ENCODE measurements at places on chromosomes 2 and 18.

GRCh38 chr2:95377216-95378123 is 25.0 kb upstream of the FAHD2A start:
- no peak for DNase-seq

DNA sequence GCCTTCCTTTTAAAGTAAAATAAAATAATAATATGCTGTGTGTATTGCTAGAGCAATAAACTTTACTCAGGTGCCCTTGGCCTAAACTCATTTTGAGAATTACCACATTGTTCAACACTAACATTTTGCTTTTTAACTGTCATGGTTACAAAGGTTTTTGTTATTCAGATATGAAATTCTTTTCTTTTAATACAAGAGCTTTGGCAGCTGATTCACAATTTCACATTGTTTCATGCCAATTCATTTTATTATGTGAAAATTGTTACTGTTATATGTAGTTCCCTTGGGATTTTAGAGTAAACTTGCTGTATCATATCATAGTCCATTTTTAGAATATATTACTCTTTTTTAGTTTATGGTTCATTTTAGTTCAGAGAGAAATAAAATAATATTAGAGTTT is 65.8 kb upstream of the ZNF804A start:
- DNase-seq: no peak

DNA sequence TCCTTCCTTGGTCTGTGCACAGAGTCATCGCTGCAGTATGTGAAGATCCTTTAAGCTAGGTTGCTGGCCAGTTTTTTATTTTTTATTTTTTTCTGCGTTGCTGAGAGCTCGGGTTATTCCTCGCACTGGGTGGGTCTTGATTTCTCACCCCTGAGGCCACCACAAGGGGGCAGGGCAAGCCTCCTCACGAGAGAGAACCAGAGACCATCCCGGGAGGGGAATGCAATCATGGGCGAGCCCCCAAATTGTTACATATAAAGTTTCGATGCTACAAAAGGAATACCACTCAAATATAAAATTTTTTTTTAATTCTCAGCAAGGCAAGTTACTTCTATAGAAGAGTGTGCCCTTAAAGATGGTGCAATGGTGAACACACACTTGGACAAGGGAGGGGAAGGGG is 24.9 kb downstream of the HTR2B start:
- DNase-seq: no peak

GRCh38 chr2:182038576-182038975 is 52.9 kb downstream of the PPP1R1C start:
- no peak for DNase-seq

- no peak for DNase-seq
These were observed 30.5 kb downstream of the LINC00305 start for GRCh38 chr18:64118406-64118805.

- DNase-seq: no peak
These were observed 40.4 kb upstream of the ATIC start for GRCh38 chr2:215271446-215271845.

DNA sequence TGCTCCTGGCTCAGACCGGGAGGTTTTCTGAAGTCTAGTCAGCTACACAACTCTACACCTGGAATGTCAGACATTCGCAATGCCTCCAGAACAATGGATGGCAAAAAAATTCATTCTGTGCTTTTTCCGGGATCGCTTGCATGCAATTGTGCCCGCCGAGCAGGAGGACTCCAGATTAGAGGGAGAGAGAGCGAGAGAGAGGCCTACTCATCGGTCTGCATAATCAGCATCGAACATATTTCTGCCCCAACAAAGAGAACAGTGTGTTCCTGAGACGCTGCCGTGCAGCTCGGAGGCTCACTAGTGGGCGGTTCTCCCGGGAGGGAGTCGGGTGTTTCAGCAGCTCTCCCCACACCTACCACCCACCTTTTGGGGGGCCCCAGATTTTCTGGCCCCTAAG is 117.1 kb downstream of the KLHL29 start:
- no peak for DNase-seq

- no peak for DNase-seq
These were observed 251.8 kb upstream of the NETO1 start for GRCh38 chr18:73119574-73119973.

DNA sequence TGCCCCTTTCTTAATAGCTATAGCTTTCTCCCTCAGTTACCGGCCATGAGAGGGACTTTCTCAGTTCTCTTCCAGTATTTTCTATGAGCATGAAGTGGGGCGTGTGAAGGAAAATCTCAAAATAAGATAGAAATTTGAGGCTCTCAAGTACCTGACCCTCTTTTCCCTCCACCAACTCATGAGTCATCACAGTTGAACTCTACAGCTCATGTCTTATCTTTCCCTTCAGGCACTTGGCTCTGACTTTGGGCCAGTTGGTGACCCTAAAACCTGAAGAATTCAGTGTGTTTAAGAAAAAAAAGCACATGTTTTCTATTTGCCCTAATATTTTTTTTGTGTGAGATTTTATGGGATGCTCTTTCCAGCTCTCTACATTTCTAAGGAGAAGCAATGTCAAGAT is 896.7 kb upstream of the ZEB2 start:
- DNase-seq: no peak

- no peak for DNase-seq
These were observed 40.6 kb upstream of the FN1 start for GRCh38 chr2:215476424-215476823.

DNA sequence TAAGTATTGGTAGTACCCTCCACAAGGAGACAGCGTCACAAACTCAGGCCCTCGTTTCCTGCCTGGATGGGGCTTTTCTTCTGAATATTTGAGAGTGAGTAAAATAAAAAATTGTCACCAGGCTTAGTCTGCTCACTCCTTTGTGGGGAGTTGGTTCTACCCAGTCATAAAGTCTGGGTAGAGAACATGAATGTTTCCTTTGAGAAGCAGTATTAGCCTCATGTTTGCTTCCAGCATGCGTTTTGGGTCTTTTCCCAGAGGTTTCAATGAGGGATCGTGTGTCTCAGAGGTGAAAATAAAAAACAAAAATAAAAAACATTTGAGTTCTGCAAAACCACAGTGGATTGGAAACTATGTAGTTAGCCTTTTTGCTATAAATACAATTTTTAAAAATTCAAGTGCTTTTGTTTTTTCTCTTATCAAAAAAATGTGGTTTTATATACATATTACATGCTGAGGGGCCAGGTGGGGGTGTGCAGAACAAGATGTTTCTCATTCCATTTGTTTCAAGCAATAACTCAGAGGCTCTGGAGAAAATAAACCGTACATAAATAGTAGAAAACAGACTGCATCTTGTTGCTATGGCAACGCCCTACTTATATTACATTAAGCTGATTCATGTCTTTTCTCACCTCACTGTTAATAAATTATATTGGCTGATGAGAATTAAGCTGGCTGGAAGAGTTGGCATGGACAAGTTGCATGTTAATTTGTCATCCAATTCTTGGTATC is 225.4 kb upstream of the FBXO11 start:
- no peak for DNase-seq

GRCh38 chr2:143300536-143300935 is 171.3 kb downstream of the ARHGAP15 start:
- DNase-seq: no peak

DNA sequence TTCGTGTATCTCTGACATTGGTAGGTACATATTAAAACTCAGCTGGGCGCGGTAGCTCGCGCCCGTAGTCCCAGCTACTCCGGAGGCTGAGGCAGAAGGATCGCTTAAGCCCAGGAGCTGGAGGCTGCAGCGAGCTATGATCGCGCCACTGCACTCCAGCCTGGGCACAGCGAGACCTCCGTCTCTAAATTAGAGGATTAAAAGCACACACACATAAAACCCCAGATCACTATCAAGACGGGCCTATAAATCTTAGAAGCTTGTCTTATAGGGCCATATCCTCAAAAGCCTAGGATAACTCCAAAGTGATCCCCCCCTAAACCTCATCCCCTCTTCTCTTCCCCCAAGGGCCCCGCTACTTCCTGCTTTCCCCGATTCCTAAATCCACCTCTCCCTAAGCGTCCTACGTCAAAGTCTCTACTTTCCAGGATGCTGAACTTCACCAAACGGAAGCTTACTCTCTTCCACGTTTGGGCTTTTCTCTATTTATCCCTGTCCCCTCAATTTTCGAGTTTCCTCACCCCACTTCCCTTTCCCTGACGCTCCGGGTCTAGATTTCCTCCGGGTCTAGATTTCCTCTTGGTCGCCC is 707 bp downstream of the KRCC1 start:
- no peak for DNase-seq

- no peak for DNase-seq
These were observed 134.1 kb downstream of the FMNL2 start for GRCh38 chr2:152468899-152469692.

GRCh38 chr2:61536180-61536571 is 2.0 kb downstream of the XPO1 start:
- no peak for DNase-seq

DNA sequence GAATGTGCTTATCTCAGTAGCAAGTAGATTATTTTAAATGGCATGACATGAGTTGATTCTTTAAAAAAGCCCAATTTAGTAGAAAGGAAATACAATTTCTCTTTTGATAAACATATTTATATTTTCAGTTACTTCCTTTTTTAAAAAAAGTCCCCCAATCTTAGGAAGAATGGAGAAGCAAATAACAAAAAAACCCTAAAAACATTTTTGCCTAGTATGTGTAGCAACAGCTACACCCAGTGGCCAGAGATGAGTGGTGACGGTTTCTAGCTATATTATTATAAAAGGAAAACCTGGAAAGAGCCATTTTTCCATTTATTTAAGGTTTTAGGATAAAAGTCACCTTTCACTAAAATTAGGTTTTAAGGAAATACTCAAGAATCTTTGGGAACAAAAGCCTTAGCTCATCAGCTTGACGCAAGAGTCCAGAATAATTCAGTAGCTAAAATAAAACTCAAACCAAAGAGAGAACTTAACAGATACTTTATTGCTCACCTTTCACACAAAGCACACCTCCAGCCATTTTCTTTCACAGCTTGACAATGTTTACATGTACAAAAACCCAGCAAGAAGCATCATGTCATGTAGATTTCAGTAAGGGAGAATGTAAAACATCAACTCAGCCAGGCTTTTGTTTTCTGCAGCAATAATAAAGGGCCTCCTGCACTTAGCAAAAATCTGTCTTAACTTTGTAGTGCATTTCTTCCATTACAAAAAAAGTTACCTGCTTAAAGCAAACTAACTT is 15.7 kb downstream of the FAM98A start:
- peak; percentile 19 for DNase-seq

DNA sequence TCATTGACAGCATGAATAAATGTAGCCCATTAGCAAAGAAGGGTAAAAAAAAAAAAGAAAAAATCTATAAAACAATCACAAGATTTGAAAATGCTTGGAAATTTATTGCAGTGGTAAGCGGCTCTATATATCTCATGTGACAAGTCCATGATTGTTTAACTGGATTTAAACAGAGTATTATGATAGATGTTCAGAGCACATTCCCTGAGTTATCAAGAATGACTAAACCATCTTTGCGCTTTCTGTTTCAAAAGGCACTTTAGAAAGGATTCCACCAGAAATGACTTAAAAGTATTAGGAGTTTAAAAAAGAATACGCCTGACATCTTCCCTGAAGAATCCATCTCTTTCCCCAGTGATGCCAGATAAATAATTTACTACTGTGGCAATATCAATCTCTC is 409.5 kb upstream of the UBE2E3 start:
- DNase-seq: no peak

DNA sequence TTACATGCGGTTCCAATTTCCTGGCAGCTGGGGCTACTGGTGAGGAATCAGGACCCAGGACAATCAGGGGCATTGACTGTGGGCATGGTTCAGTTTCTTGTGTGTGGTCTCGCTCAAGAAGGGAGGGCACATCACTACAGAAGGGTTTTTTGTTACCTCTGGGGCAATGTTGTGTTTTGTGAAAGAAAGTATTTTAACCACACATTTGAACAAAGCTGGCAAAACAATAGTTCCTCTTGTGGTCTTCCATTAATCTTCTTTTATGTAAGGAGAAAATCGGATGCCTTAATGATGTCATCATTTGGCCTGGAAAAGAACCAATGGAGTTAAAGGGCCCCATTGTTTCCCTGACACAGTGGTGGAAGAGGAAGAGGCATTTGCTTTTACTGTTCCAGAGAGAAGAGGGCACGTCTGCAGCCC is 197.4 kb downstream of the SH3BP4 start:
- DNase-seq: no peak

DNA sequence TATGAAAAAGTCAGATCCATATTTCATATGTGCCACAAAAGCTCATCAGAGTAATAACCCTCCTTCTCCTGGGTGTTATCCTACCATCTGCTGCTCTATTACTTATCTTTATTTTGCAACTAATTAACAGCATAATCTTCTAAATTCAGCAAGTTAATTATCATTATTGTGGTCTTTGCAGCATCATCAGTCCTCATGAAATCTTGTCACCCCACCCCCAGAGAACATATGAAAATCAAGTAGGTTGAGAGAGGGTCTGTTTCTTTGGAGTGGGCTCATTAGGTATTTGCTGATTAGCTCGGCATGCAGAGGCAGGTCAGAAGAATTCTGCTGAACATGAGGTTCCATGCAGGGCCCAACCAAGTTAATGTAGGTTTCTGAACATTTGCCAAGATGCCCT is 64.8 kb downstream of the ATF2 start:
- no peak for DNase-seq

- no peak for DNase-seq
These were observed 16.9 kb downstream of the ACSL3 start for GRCh38 chr2:222877556-222878300.
